ENCODE measurements at places on chromosomes 12 and 14.

DNA sequence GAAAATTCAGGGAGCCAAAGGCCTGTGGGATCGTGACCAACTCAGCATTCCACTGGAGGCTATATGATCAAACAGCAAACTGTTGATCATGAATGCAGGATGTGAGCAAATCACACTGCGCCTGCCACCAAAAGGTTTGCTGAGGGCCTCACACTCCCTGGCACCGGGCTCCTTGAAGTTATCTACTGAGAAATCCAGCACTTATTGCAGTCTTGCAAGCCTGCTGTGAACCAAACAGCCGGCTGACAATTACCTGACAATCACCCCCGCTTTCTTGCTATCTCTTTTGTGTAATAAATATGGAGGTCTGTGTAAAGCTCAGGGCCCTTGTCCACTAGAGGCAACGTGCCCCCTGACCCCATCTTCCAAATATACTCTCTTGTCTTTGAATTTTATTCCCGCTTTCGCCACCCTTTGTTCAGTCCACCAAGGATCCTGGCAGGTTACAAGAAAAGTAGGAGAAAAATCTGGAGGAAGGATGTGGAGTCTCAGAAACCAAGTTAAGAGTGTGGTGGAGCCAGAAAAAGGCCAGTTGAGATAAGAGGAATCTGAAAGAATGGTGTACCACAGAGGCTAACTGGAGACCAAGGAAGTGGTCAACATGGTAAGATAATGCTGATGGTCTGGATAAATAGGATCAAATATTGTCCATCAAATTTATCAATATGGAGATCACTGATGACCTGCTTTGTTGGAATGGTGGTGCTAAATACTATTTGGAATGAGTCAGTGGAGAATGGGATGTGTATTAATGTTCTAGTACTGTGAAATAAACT is 229.2 kb downstream of the ALX1 start:
- no peak for DNase-seq

DNA sequence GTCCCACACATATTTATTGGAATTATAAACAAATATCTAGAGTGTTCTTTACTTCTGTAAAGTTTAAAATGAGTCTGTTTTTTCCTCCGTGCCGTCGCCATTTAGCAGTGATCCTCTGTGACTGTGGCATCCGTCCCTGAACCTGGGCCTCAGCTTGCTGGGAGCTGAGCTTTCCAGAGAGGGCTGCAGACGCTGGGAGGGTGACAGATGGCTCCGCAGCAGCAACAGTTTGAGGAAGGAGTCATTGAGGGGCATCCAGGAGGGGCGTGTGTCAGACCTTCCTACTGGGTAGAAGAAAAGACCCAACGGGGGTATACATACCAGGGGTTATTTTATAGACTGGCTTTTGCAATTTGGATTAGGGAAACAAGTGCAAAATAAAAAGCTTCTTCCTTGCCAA is 47.9 kb downstream of the NEUROD4 start:
- DNase-seq: no peak

DNA sequence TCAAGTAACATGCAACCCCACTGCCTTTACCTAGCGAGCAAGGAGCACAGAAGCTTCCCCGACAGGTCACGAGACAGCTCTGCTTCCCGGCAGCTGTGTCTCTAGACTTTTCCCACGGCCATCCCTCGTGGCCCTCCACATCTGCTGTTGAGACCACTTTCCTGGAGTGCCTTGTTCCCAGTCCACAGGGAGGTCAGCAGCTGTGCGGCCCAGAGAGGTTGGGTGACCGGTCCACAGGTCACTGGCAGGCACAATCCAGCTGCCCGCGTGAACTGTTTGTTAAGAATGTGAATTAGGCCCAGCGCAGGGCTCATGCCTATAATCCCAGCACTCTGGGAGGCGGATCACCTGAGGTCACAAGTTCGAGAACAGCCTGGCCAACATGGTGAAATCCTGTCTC is 71.5 kb downstream of the SCARB1 start:
- DNase-seq: no peak

DNA sequence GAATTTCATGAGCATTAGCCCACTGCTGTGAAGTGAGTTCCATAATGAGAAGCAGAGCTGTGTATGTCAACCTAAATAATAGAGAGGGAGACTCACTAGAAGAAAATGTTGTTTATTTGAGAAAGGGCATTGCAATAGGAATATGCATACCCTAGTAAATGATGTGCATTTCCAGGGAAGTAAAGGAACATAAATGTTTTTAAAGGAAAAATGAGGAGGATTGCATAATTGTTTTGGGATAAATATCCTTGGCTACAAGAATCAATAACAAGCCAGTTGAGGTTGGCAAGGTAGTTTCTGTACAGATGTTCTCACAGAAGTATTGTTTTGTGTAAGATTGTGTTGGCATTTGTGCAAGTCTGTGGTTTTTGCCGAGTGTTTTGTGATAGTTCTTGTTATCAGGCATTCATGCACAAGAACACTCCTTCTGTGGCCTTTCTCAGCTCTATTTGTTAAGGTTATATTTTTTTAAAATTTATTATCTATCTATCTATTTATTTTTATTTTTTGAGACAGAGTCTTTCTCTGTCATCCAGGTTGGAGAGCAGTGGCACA is 47.1 kb downstream of the EMP1 start:
- DNase-seq: no peak

DNA sequence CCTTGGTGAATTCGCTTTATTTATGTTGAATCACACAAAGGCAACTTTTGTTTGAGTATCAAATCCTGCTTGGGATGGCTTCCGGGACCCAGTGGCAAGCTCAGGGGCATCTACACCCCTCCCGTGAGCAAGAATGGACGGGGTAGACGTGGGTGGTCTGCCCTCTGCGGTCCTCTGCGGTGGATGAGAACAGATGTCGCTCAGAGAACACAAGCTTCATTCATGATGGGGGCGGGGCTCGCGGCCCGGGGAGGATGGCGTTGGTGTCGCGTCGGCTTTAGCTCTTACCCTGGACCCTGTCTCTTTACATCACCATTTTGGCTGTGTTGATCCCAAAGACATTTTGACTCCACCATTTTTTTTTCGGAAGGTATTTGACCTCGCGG is 158.5 kb upstream of the RTL1 start:
- no peak for DNase-seq

DNA sequence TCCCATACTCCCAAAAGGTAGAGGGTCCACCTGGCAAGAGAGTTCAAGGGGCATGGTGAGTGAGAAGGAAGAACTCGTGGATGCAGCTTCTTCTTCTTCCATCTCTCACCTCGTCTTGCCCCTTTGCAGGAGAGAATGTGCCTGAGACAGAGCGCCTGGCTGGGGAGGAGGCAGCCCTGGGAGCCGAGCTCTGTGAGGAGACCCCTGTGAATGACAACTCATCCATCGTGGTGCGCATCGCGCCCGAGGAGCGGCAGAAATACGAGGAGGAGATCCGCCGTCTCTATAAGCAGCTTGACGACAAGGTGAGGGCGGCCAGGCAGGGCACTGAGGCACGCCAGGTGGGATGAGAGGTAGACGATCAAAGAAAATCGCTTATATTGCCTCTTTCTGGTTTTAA is 20.0 kb downstream of the KIF5A start:
- no peak for DNase-seq

- DNase-seq: no peak
These were observed 108.1 kb downstream of the DIP2B start for GRCh38 chr12:50612882-50613281.

GRCh38 chr12:49543914-49544815 is 5.3 kb downstream of the KCNH3 start:
- DNase-seq: no peak

- no peak for DNase-seq
These were observed 276.3 kb upstream of the FAR2 start for GRCh38 chr12:28872654-28873268.

DNA sequence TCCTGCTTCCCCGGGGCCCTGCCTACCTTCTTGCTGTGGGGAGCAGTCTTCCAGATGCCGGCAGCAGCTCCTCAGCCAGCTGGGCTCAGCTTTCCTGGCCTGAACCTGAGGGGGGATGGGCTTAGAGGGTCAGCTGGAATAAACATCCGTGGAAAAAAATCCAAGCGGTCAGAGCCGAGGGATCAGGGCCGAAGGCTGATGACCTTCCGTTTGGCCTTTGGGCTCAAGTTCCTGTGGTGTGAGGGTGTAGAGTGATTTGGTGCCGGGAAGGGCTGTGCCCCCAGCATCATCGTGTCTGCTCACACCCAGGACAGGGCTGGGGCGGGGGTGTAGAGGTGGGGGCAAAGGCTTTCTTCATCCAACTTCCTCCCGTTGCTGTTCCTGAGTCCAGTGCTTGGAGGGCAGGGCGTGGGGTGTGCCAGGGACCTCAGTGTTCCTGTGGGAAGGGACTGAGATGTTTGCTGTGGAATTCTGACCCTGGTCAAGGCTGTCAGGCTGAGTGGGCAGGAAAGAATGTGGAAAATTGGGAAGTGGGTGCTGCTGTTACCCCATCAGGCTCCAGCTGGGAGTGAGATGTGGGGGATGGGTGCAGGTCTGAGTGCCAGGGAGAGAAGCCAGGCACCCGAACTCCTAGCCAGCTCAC is 2.6 kb downstream of the SMIM41 start:
- DNase-seq: no peak

DNA sequence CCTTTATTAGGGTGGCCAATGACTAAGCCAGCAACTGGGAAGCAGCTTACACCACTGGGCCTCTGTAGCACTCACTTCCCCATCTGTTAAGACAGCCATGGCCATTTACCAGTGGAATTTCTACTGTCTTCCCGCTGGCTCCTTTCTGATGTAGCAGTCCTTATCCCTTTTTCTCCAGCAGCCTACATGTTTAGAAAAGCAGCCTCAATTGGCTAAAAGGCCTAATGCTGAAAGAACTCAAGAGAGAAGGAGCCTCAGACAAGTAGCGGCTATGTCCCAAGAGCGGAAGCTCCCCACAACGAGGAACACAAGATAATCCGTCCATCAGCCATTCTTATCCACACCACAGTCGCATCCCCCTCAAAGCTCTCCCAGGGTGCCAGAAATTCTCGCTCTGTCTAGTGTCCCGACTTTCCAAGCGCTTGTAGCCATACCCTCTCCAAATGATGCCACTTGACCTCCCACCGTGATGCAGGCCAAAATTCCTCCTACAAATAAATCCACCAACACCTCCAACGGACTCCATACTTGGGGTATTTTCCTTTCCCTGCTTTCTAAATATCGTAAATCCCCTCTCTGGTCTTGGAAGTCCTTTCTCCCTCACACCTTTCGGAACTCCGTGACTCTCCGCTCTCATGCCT is 624 bp downstream of the M6PR start:
- no peak for DNase-seq

DNA sequence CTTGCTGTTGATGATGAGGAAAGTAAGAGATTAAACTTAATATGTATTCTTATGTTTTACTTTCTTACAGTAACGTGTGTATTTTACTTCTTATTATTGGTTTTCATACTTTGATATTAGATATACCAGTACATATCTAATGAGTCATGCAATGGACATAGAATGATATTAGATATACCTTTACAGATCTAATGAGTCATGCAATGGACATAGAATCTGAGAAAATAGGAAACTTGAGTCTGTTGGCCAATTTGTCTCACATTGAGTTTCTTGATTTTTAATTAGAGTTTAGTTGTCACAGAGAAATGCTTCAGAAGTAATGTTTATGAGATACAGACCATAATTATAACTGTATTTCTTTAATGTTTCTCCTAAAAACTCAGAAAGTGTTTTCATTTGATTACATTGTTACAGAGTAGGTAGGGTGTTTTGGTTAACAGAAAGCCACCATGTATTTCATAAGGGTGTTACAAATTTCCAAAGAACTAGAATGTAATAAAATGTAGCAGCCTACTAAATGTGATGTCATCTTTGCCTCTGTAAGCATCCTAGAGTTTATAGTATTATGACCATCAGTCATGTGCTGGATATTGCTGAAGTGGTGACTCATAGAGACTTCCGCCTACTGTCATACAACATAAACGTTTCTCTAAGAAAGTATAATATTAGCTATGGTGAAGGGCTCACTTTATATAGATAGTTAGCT is 3.0 kb downstream of the GAS2L3 start:
- DNase-seq: no peak

DNA sequence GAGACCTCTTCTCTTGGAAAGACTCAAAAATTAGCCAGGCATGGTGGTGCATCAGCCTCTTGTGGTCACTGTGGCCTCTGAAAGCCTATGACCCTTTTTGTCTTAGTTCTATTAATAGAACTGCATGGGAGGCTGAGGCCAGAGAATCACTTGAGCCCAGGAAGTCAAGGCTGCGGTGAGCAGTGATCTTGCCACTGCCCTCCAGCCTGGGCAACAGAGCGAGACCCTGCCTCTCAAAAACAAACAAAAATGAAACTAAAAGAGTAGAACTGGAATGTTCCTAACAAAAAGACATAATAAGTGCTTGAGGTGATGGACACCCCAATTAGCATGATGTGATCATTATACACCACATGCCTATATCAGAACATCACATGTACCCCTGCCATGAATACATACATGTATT is 197.0 kb upstream of the EEA1 start:
- DNase-seq: no peak

DNA sequence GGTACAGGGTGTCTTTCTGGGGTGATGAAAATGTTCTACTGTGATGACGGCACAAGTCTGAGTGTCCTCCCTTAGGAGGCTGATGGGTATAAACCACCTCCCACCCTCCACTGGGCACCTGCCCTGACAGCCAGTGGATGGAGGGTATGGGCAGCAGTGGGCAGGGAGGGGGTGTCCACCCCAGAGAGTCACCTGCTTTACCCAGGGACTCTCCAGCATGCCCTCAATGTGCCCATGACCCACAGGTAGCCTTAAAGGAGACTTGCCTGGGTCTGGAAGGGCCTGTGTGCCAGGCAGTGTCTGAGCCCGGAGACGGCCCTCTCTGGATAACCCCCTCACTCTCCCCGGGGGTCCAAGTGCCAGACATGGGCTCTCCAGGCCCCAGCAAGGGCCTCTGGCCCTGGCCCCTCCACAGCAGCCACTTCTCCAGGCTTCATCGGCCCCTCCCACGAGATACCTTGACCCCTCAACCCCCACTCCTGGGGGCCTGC is 38.8 kb downstream of the CCNK start:
- DNase-seq: no peak

- DNase-seq: no peak
These were observed 85.7 kb downstream of the CIT start for GRCh38 chr12:119791453-119791852.

GRCh38 chr14:32939254-32940065 is 781 bp downstream of the NPAS3 start:
- no peak for DNase-seq

DNA sequence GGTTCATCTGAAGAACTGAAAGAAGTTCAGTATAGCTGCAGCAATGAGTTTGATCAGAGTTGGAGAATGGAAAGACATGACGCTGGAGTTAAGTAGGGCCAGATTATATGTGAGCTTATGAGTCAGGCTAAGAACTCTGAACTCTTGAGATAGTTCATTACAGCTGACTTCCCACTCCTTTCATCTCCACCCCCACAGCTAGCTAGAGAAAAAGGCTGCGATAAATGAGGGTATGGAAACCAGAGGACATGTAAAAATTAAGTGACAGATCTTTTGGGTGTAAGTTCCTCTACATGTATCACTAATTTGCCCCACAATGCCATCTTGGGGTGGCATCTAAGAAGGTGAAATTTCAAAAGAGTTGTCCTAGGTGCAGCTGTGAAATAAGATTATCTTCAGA is 28.6 kb downstream of the PYM1 start:
- DNase-seq: no peak

- DNase-seq: no peak
These were observed 597 bp downstream of the MLF2 start for GRCh38 chr12:6752167-6752920.

Data from stimulated activated CD8-positive, alpha-beta memory T cell treated with anti-CD3 and anti-CD28 coated beads, Interleukin-4, amount 100 ng/mL, for 1 hour (primary cell).